NCI-H1105 treated with DMSO at 0.1 percent for 48 hours (cell line): ENCODE measurements at places on chromosomes 7 and 10.

DNA sequence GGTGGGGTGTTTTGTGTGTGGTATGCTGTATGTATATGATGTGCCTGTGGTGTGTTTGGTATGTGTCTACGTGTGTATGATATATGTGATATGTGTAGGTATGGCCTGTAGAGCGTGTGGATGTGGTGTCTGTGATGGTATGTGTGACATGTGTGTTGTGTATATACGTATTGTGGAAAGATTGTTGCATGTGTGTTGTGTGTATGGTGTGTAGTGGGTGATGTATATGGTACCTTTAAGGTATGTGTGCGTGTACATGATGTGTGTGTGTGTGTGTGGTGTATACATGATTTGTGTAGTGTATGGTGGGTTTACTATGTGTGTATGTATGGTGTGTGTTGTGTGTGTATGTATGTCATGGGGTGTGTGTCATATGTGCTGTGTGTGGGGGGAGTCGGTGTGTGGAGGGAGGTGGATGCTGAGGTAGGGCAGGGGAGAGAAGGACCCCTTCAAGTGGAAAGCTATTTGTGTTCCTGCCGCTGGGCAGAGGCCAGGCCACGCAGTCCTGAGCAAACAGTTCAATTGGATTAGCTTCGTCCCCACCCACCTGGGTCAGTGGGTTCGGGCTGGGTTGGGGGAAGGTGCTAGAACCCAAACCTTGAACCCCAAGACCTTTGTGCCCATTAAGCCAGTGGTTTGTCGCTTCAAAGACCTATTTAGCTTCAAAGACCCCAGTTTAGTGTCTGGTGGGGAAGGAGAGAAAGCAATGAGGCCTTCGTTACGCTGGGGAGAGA is 1.9 kb upstream of the TRPV6 start:
- DNase-seq, result no peak

GRCh38 chr10:86747796-86748581 is 8.4 kb upstream of the BMPR1A start:
- DNase-seq, result no peak

DNA sequence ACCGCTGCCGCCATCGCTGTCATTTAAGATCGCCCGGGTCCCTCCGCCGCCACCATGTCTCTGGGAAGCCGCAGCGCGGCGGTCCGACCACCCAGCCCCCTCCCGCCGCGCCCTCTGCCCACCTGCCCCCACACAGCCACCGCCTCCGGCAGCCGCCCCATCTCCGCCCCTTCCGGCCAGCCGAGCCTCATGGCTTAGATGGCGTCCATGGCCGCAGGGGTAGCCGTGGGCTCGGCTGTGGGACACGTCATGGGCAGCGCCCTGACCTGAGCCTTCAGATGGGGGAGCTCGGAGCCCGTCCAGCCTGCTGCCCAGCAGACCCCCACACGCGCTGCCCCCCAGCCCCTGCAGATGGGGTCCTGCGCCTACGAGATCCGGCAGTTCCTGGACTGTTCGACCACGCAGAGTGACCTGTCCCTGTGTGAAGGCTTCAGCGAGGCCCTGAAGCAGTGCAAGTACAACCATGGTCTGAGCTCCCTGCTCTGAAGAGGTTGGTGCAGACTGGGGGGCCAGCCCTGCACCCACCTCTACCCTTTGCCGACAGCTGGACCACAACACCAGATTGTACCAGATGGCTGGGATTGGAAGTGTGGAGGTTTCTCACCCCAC is 38.0 kb upstream of the TARP start:
- peak; percentile 25 for DNase-seq

GRCh38 chr10:115665549-115665948 is 572.4 kb downstream of the ATRNL1 start:
- no peak for DNase-seq

GRCh38 chr10:17423632-17424186 is 30.7 kb downstream of the ST8SIA6 start:
- no peak for DNase-seq

DNA sequence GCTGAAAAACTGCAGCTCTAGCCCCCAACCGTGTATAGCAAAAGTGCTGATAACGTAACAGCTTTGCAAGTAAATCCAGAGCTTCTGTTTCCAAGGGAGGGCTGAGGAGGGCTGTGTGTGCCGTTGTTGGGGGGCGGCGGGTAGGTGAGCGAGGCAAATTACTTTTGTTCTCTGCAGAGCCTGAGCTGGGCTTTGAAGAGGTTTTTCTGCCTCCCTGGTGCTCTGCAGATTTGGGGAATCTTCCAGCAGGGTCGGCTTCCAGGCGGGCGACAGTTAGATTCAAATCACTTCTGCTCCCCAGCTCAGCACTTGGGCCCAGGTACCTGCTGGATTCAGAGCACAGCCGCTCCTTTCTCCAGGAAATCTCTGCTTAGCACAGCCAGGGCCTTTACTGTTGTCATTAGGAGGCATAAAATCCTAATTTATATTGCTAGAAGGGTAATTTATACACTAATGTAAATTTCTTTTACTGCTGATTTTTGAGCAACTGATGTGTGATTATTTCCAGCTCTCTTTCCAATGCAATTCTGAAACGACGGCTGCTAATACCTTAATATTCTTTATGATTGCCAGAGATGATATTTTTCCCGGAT is 442.4 kb downstream of the TYW1 start:
- DNase-seq, result no peak

DNA sequence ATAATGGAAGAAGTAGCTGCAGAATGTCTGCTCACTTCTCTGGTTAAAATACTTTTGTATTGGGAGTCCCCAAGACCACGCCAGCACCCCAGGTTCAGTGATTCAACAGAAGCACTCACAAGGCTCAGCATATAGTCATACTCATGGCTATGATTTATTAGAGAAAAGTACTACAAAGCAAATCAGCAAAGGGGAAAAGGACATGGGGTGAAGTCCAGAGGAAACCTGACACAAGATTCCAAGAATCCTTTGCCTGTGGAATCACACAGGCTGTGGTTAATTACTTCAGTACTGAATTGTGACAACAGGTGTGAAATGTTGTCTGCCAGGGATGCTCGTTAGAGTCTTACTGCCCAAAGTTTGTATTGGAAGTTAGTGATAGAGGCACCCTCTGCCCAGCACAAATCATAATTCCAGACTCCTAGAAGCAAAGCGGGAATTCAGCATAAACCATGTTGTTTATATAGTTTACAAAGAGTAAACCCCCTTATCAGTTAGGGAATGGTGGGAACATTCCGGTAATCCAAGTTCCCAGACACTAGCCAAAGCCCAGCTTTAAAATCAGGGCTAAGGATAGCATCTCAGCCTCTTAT is 79.4 kb downstream of the HYCC1 start:
- DNase-seq, result no peak

GRCh38 chr10:86648704-86649427 is 5.5 kb upstream of the OPN4 start:
- no peak for DNase-seq

DNA sequence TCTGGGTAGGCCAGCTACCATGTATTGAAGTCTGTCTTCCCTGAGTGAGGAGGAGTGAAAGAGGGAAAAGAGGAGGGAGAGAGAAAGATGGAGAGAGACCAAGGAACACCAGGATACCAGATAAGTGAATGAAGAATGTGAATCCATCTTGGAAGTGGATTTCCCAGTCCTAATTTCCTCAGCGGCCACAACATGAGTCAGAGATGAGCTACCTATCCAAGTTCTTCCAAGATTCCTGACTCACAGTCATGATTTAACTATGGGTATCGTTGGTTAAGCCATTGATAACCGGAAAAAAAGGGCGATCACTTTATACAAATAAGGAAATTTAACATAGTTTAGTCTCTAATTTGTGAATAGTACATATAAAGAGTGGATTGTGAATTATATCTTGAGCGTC is 561.8 kb downstream of the ATRNL1 start:
- no peak for DNase-seq

DNA sequence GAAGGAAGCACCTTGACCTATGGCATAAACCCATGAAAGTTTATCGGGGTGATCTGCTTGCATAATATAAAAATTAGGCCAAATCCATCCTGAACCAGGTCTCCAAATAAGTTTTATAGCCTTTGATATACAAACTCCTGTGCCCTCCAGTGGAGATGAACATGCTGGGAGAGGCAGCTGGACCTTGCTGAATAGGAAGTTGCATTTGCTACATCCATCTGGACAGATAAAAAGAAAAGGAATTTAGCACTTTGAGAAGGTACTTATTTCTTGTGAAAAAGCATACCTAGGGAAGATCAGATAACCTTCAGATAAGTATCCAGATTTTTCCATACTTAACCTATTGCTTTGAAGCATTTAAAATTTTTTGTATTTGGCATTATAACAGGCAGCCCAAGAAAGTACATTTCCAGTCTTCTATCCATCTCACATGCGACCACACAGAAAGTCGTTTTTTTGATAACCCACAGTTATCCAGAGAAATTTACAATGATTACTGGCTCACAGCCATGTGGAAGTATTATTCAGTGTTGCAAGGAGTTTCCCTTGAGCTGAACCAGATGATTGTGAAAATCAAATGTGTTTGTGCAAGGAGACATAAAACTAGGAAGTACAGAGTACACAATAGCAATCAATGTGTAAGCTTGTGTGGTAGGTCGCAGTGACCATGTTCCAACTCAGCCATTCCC is 124.4 kb upstream of the STK17A start:
- DNase-seq, result no peak

DNA sequence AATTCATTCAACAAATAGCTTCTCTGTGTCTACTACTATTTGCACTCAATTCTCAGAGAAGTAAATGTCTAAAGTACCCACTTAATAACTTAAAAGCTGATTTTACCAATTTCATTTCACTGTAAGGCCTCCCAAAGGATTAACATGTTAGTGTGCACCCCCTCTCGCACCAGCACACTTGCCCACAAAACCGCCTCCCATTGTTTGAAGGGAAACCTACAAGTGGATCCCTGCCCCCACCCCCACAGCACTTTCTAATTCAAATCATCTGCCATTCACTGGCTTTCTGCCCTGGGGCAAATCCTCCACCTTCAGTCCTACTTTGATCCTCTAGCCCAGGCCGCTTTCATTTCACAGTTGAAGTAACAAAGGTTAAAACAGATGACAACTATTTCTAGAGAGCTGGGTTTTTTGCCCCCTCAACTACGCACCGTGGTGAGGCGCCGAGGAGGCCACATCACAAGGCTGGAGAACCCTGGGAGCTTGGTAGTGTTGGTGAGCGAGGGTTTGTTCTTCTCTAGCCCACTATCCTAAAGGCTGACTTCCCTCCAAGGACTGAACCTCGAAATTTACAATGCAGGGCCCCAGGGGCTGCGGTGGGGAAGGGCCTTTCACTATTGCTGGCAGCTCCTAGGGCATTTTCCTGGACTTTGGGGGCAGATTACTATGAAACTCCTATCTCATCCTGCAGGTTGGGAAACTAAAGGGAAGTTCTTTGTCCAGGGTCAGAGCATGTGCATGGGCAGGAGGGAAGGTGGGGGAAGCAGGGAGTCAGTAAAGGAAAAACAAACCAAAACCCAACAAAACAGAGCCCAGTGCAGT is 517.4 kb upstream of the ZMIZ1 start:
- no peak for DNase-seq

DNA sequence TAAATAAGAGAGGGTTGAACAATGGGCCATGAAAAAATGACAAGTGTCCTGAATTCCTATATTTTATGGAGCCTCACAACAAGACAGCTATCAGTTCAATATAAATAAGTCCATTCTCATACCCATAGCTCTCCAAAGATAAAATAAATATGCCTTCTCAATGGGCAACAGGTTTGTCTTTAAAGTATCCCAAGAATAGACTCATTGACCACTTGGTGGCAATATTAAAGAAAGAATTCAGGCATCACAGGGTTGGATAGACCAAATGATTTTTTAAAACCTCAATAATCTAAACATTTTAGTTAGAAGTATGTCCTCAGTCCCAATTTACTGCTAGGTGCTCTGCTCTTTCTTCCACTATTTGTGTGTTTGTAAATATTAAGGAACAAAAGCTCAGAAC is 165.1 kb upstream of the WNT16 start:
- DNase-seq, result no peak

DNA sequence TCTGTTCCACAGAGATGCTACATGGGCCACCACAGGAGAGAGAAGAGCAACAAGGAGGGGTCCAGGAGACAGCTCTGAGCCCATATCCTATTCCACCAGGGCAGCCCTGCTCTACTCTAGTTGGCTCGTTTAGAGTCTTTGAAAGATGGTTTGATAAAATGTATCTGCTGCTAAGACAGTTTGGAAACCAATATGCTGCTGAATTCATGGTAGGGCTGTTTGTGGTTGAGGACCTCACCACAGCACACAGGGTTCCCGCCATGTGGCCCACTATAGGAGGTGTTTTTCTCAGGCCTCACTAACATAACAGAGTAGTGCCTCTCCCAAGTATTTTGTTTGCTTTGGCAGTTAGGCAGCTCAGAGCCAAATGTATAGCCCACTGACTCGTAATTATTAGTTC is 35.8 kb upstream of the ZC3HAV1L start:
- DNase-seq, result no peak

DNA sequence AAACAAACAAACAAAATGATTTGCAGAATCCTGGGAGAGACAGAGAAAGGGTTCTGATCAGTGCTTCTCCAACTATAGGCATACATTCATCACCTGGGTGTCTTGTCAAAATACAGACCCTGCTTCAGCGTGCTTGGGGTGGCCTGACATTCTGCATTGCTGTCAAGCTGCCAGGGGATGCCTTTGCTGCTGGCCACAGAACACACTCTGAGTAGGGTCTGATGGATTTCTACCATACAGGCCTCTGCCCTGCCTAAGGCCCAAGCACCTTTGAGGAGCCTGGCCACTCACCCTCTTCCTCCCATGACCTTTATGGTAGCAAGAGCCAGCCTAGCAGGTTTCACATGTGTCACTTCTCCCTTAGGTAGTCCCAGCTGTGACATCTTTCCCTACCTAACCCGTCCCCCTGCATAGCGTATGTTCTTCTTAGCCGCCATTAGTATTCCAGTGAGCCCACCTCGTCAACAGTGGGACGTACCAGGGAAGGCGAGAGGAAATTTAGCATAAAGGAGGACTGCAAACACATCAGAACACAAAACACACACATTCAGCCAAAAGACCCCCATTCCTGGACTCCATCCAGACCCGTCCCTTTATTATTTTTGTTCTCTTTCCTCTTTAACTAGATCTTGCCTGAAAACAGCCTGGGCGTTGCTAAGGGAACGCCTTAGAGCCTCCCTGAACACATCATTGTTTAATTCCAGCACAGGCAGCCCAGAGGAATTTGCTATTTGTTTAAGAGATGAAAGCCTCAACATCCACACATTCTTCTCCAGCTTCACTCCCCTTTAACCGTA is 43.9 kb upstream of the PODXL start:
- no peak for DNase-seq

- DNase-seq, result no peak
Observed at GRCh38 chr10:97131181-97131628, 54.6 kb downstream of the SLIT1 start.

DNA sequence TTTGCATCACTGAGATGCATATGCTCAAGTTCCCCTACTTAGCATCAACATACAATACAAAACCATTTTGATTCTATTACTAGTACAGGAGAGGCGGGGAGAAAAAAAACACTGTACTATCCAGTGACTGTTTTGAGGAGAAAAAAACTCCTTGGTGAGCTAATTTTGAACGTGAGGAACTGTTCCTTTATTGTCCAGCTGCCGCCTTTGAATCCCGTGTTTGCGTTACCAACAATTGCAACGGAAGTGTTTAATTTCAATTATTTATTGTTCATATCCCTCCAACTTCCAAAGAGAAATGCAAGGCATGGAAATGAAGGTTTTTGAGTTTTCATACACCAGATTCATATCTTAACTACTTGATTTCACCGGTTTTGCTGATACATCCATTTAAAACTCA is 66.4 kb upstream of the ARHGAP21 start:
- no peak for DNase-seq
